ENCODE measurements at places on chromosomes 13 and 19. TPM values are rescaled to one million over a fixed set of nuclear protein-coding genes. Genes with fewer than 3 reads are reported as not detected.

- H3K27ac ChIP-seq, result no peak overlapping the region
- H3K36me3 ChIP-seq, result no peaks in the 10 kb centered on the region
- DNase-seq, result peak; percentile 34
Observed at GRCh38 chr19:38792250-38793111, 3.5 kb downstream of the LGALS7B start.

The ANKRD27 gene
- total RNA-seq, result 40.4 TPM

The ATP1A3 gene
- 1.2 TPM for total RNA-seq

The RFX1 gene
- total RNA-seq, result 16.8 TPM

The ZNF575 gene
- 4.8 TPM for total RNA-seq

- H3K4me1 ChIP-seq, result peaks cover 2% of the 10 kb centered on the region
- H3K27ac ChIP-seq, result peak within 1 kb of the TSS; percentile 0
- H3K27me3 ChIP-seq, result peaks cover 2% of the 10 kb centered on the region
- peaks cover 19% of the 10 kb centered on the region for H3K36me3 ChIP-seq
Observed at GRCh38 chr19:56840451-56841192, at the start of the genes PEG3 and ZIM2. Gene PEG3, minus strand, starts transcription at chr19:56840726. Its CDS starts 16,071 bp downstream, at chr19:56824655. Gene ZIM2, minus strand, starts transcription at chr19:56840726. Its CDS starts 16,449 bp downstream, at chr19:56824277.

DNA sequence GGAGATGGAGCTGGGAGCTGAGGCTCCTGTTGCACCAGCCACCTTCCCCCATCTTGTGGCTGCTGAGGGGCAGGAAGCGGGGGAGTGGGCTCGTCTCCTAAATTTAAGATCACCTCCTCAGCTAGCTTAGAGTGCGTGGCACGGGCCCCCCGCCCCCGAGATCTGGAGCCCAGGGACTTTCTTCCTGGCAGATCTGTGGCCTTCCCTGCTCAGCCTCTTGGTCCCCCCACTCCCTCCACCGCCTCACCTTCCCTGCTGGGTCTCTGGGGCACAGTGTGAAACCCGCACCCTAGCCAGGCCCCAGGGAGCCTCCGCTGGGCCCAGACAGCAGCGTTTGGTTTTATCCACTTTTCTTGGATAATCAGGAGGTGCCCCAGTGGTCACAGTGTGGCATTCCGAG lies 35.9 kb downstream of the MAU2 start:
- no peaks in the 10 kb centered on the region for H3K27me3 ChIP-seq
- H3K4me3 ChIP-seq, result no peak overlapping the region

- no peaks in the 10 kb centered on the region for H3K4me1 ChIP-seq
- peaks cover 20% of the 10 kb centered on the region for H3K27me3 ChIP-seq
- DNase-seq, result no peak
- H3K27ac ChIP-seq, result no peak overlapping the region
- no peaks in the 10 kb centered on the region for H3K36me3 ChIP-seq
- H3K4me3 ChIP-seq, result no peak overlapping the region
Observed at GRCh38 chr19:48770266-48770665, 14.9 kb downstream of the FGF21 start.

The C19orf38 gene
- total RNA-seq, result 1.8 TPM

The GJA3 gene
- total RNA-seq, result 0.13 TPM

DNA sequence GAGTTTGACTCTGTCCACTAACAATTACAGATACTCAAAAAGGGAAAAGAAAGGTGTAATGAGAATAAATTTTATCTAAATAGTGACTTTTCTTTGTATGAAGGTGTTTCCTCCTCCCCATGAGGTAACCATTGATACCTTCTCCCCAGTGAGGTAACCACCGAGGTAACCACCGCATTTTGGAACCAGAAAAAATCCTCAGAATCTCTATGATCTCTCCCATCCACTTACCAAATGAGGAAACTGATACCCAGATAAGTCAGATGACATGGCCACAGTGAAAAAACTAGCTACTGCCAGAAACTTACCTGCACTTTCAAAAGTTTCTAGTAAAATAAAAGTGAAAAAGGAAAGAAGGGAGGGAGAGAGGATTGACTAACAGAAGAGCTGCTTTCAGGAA lies 124.0 kb upstream of the FNDC3A start:
- H3K36me3 ChIP-seq, result no peaks in the 10 kb centered on the region
- no peak for DNase-seq
- peaks cover 31% of the 10 kb centered on the region for H3K4me1 ChIP-seq
- no peak overlapping the region for H3K4me3 ChIP-seq

DNA sequence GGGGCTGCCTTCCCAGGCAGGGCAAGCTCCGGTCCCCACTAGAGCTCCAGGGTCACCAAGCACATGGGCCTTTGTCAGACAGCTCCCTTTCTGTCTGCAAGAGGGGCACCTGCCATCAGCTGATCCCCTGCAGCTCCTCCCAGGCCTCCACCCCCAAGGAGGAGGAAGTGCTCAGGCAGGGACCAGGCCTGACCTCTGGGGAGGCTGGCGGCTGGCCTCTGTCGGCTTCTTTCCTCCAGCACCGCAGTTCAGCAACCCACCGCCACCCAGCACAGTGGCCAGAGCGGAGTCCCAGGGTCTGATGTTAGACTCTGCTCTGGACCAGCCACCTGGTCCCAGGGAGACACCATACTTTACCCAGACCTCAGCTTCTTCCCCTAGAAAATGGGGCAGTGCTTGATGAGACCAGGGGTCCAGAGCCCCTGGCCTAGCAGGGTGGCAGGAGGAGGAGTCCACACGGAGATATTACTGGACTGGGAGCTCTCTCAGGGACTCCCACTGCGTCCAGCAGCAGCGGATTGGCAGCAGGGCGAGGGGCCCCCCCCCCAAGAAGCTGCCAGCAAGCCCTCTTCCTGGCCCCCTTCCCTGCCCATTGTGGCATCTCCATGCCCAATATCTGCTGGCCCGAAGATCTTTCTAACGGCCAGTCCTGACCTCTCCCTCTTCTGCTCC lies 24.1 kb downstream of the NKPD1 start:
- DNase-seq, result no peak
- no peak overlapping the region for H3K4me3 ChIP-seq
- H3K4me1 ChIP-seq, result peaks cover 5% of the 10 kb centered on the region
- no peak overlapping the region for H3K27ac ChIP-seq
- H3K36me3 ChIP-seq, result no peaks in the 10 kb centered on the region
- H3K27me3 ChIP-seq, result no peaks in the 10 kb centered on the region

DNA sequence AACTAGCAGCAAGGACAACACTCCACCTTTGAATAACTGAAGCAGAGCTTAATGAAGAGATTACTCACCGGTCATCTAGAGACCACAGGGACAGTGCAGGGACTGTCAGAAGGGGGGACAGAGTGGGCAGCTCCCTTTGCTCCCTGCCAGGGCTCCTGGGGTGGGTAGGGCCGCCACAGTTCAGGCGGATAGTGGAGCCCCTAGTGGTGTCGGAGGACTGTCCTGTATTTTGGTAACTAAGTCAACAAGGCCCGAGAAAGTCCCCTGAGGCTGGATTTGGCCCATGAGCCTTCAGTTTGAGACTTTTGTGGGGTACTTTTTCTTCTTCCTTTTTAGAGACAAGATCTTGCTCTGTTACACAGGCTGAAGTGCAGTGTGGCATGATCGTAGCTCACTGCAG lies 44.6 kb downstream of the GJA3 start:
- H3K4me1 ChIP-seq, result peaks cover 18% of the 10 kb centered on the region
- no peak overlapping the region for H3K4me3 ChIP-seq
- DNase-seq, result no peak
- no peak overlapping the region for H3K27ac ChIP-seq

The MIA gene
- total RNA-seq, result not detected

- DNase-seq, result peak; percentile 20
- no peak overlapping the region for H3K27ac ChIP-seq
- H3K4me3 ChIP-seq, result peak overlapping the region; percentile 79
- no peaks in the 10 kb centered on the region for H3K36me3 ChIP-seq
Observed at GRCh38 chr13:23321535-23322241, 111.8 kb downstream of the SACS start.

The ARL11 gene
- total RNA-seq, result 0.63 TPM

DNA sequence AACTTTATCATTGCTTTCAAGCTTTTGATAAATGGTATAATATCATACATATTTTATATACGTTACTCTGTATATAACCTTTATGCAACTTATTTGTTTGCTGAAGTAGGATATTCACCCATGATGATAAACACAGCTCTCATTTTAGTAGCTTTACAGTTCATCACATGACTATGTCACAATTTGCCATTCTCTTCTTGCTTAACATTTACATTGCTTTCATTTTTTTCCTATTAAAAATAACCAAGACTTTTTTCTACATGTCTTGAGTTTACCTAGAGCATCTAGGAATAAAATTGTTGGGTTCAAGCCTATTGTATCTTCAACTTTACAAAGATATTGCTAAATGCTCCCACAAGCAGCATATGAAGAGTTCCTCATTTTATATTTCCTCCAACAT lies 54.0 kb downstream of the KCNRG start:
- no peak for DNase-seq
- H3K27ac ChIP-seq, result no peak overlapping the region
- H3K36me3 ChIP-seq, result peaks cover 65% of the 10 kb centered on the region
- H3K4me1 ChIP-seq, result peaks cover 30% of the 10 kb centered on the region
- H3K4me3 ChIP-seq, result no peak overlapping the region

- no peak overlapping the region for H3K4me3 ChIP-seq
- no peak for DNase-seq
- peaks cover 4% of the 10 kb centered on the region for H3K4me1 ChIP-seq
- H3K36me3 ChIP-seq, result no peaks in the 10 kb centered on the region
- H3K27me3 ChIP-seq, result no peaks in the 10 kb centered on the region
- H3K27ac ChIP-seq, result no peak overlapping the region
Observed at GRCh38 chr19:15850385-15850784, 34.9 kb upstream of the OR10H1 start.

The ICAM1 gene
- total RNA-seq, result 23.8 TPM

DNA sequence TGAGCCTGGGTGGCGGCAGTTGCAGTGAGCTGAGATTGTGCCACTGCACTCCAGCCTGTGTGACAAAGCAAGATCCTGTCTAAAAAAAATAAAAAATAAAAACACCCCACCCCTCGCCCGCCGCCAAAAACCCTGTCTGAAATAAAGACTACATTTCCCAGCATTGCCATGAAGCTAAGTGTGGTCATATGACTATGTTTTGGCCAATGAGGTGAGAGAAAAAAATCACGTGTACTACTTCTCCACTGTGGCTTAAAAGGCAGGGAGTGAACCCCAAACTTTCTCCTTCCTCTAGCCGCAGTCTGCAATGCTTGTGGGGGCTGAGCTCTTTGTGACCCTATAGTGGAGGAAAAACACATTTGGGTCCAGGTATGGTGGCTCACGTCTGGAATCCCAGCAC lies 54.9 kb downstream of the COLGALT1 start:
- H3K4me1 ChIP-seq, result peaks cover 9% of the 10 kb centered on the region
- no peak overlapping the region for H3K4me3 ChIP-seq
- H3K36me3 ChIP-seq, result no peaks in the 10 kb centered on the region
- no peak for DNase-seq
- H3K27ac ChIP-seq, result no peak overlapping the region

GRCh38 chr13:25587326-25587980 lies 215.7 kb downstream of the ATP8A2 start:
- no peaks in the 10 kb centered on the region for H3K4me1 ChIP-seq
- H3K27me3 ChIP-seq, result peaks cover 7% of the 10 kb centered on the region
- H3K36me3 ChIP-seq, result no peaks in the 10 kb centered on the region
- H3K4me3 ChIP-seq, result no peak overlapping the region
- H3K27ac ChIP-seq, result no peak overlapping the region
- DNase-seq, result no peak

DNA sequence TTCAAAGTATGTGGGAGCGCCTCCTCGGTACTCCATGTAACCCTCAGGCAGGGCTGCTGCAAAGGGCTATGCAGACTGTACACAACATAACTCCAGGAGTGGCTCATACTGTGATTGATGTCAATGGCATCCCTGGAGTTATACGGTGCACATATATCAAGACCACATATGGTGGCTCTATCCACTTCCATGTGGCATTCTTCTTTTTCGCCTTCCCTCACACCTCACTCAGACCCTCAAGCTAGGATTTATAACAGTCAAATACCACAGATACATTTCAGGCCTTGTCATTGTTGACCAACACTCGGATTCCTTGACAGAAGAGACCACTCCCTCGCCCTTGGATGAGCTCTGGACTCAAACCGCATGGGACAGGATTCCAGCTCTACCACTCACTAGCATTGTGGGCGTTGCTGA lies 11.3 kb upstream of the UBL3 start:
- peaks cover 5% of the 10 kb centered on the region for H3K27me3 ChIP-seq
- H3K27ac ChIP-seq, result no peak overlapping the region
- H3K4me1 ChIP-seq, result peaks cover 9% of the 10 kb centered on the region
- no peak for DNase-seq
- no peaks in the 10 kb centered on the region for H3K36me3 ChIP-seq

GRCh38 chr13:91962946-91963345 lies 564.5 kb downstream of the GPC5 start:
- H3K27ac ChIP-seq, result no peak overlapping the region
- H3K36me3 ChIP-seq, result no peaks in the 10 kb centered on the region
- H3K4me1 ChIP-seq, result no peaks in the 10 kb centered on the region
- H3K27me3 ChIP-seq, result no peaks in the 10 kb centered on the region
- no peak for DNase-seq

- peaks cover 14% of the 10 kb centered on the region for H3K4me1 ChIP-seq
- H3K27me3 ChIP-seq, result peaks cover 34% of the 10 kb centered on the region
- no peak overlapping the region for H3K27ac ChIP-seq
- no peak overlapping the region for H3K4me3 ChIP-seq
Observed at GRCh38 chr19:14058182-14059092, 3.4 kb downstream of the PALM3 start.

The JSRP1 gene
- 0.73 TPM for total RNA-seq

- no peaks in the 10 kb centered on the region for H3K4me1 ChIP-seq
- no peak for DNase-seq
- peaks cover 5% of the 10 kb centered on the region for H3K27me3 ChIP-seq
- no peak overlapping the region for H3K27ac ChIP-seq
- H3K4me3 ChIP-seq, result no peak overlapping the region
- H3K36me3 ChIP-seq, result no peaks in the 10 kb centered on the region
Observed at GRCh38 chr13:51044023-51044665, 66.9 kb downstream of the C13orf42 start.

DNA sequence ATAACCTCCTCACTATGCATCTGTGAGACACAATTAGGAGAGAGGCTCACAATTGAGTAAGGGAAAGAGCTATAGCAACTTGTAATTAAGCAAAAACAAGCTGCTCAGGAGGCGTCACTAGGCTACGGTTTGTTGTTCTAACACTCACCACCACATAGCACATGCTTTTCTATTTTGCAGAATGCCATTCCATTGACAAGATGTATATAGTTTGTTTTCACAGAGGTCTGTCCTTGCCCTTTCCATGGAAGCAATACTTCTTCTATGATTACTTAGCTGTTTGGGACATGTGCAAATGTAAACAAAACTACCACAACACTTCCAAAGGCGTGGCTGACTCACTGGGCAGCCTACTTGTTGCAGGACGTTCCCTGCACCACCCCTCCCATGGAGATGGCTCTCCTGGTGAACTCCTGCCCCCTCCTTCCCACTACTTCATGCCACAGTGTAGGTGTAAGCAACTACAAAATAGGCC lies 33.9 kb upstream of the FAM216B start:
- no peaks in the 10 kb centered on the region for H3K36me3 ChIP-seq
- no peak overlapping the region for H3K27ac ChIP-seq
- no peak overlapping the region for H3K4me3 ChIP-seq

- no peak for DNase-seq
- H3K27ac ChIP-seq, result no peak overlapping the region
- no peaks in the 10 kb centered on the region for H3K27me3 ChIP-seq
- no peak overlapping the region for H3K4me3 ChIP-seq
Observed at GRCh38 chr13:51455532-51455931, 2.7 kb upstream of the INTS6 start.

DNA sequence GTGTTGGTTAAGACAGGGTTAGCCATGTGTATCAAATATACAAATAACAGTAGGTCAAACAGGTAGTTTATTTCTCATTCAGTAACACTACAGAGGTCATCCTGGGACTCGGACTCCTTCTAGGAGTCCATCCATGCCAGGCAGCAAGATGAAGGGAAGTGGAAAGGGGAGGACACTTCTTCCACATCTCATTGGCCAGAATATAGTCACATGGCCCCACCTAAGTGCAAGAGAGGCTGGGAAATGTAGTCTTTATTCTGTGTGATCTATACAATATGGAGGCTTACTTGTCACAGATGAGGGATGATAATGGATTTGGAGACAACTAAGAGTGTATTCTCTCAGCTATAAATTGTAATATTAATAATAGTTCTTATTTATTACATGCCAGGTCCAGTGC lies 31.1 kb downstream of the RDH8 start:
- no peak overlapping the region for H3K4me3 ChIP-seq
- no peaks in the 10 kb centered on the region for H3K36me3 ChIP-seq
- H3K4me1 ChIP-seq, result no peaks in the 10 kb centered on the region
- peaks cover 13% of the 10 kb centered on the region for H3K27me3 ChIP-seq

Measured in activated CD4-positive, alpha-beta memory T cell treated with anti-CD3 and anti-CD28 coated beads, Interleukin-2, amount 10 ng/mL, durations not matched to agents 7 days and 5 days (primary cell).